Stimulated activated CD4-positive, alpha-beta T cell treated with anti-CD3 and anti-CD28 coated beads, Interleukin-1b, Interleukin-23, amount 100 ng/mL, for 1 hour (primary cell): ENCODE measurements at places on chromosomes 11 and 22.

DNA sequence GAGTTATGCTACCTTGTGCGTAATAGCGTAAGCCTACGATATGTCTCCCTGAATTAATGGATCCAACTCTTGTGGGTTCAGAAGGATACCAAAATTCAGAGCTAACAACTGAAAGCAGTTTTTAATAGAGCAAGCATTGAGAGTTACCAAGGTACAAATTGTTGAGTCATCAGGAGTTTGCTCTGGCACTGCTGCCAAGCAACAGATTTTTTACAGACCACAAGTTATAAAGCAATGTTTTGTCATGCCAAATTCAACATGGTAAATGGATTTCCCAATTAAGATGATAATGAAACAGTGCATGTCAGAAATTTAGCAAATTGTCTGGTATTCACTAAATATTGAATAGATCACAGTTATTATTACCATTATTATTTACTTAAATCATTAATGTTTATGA lies 295.6 kb downstream of the NELL1 start:
- no peak for DNase-seq

GRCh38 chr11:27028561-27028965 lies 12.1 kb upstream of the BBOX1 start:
- no peak for DNase-seq

DNA sequence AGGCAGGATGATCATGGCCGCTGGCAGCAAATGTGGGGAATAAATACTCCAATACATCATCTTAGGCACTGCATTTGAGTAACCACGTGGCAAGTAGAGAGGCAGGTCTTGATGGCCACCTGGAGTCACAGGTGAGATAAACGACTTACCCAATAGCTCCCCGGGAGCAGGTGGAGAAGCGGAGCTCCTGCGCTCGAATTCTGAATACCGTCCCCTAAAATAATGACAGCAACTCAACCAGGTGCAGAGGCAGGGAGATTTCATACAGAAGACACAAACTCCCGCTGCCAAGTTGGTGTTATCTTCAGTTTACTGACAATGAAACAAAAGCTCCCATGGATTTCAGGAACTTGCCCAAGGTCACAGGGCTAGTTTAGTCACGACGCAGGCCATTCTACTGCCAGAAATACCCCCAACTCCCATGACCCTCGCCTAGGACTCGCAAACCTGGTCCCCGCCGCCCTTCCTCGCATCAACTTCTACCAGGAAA lies 437 bp downstream of the SLC43A3 start:
- no peak for DNase-seq

GRCh38 chr22:46121079-46121478 lies 29.2 kb upstream of the PPARA start:
- no peak for DNase-seq

- DNase-seq: no peak
Measured at GRCh38 chr11:59551659-59552521, 40.6 kb downstream of the OR4D9 start.

- no peak for DNase-seq
Measured at GRCh38 chr11:93655581-93656255, 5.8 kb upstream of the CEP295 start.

DNA sequence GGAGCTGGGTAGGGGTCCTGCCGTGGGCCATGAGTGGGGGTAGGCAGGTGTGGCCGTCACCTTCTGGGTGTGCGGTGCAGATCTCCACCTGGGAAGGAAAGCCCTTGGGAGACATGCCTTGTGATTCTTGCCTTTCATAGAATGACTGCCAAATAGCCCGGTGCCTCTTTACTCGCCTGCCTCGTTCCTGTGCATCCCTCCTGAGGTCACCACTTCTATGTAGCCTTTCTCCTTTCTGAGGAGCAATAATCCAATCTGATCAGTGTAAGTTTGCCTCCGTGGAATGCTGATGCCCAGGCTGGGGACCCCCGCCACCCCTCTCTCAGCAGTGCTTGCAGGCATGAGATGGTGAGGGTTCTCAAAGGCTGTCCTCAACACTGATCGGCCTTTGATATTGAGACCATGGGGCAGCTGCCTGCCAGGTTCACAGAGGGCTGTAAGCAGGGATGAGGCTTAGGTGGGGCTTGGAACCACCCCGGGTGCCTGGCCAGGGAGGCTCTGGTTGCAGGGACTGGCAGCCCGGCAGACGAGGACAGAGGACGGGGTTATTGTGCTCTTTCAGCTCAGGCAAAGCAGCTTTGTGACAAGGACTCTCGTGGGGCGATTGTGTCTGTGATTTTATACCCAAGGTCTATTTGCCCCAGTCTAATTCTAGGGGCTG lies 86.1 kb upstream of the WNT7B start:
- no peak for DNase-seq
